ENCODE measurements at places on chromosomes 6 and 20.

DNA sequence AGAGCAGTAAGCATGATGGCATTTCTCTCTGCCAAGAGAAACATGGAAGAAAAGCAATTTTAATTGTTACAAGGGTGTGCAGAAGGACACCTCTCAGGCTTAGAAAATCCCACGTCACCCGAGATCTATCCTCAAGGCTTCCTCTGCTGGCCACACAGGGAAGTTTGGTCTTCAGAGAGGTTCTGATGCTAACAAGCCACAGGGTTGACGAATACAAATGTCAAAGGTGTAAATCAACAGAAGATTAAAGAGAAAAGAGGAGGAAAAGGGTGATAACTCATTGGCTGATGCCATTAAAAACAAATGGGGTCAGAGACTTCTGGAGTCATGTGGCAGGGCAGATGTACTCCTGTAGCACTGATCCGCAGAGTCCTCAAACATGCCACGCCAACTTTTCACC, 33.6 kb upstream of the SPDEF start:
- no peak for DNase-seq

DNA sequence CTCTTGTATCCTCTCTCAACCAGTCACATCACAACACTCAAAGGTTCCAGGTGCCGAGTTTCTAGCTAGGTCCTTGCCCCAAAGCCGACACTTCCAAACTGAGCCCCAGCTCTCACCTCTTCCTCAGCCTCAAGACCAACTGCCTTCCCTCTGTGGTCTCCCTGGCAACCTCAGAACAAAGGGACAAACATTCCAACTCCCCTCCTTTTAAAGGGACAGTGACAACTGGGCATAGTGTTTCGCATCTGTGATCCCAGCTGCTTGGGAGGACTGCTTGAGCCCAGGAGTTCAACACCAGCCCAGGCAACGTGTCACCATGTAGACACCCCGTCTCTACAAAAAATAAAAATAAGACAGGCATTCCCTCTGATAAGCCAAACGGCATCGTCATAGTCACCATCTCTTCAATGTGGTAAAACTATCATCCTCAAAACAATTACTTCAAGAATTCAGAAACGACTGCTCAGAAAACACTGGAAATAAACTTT, 11.3 kb downstream of the DIDO1 start:
- DNase-seq: peak; percentile 17

DNA sequence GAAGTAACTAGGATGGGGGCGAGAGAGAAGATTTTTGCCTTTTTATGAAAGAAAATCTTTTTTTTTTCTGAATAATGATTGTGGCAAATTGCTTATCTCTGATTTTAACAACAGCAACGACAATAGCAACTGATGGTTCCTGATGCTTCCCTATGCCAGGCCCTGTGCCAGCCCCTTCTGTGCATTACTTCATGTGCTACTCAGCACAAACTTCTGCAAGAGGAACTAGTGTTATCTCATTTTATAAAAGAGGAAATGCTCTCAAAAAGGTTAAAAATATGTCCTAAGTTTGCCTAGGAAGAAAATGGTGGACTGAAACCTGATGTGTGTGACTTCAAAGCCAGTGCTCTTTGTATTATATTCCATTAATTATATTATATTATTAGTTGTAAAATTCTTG, 74.0 kb upstream of the RALGAPA2 start:
- no peak for DNase-seq

GRCh38 chr20:47503685-47504084, 2.0 kb downstream of the NCOA3 start:
- DNase-seq: no peak
